ENCODE measurements at places on chromosomes 6 and 20. TPM values are rescaled to one million over a fixed set of nuclear protein-coding genes. Genes with fewer than 3 reads are reported as not detected.
A peak's percentile ranks its signal among the peaks of the same experiment; 100 is the strongest.

The MDFI gene
- total RNA-seq: 0.53 TPM

The SLC2A4RG gene
- 40.2 TPM for total RNA-seq

DNA sequence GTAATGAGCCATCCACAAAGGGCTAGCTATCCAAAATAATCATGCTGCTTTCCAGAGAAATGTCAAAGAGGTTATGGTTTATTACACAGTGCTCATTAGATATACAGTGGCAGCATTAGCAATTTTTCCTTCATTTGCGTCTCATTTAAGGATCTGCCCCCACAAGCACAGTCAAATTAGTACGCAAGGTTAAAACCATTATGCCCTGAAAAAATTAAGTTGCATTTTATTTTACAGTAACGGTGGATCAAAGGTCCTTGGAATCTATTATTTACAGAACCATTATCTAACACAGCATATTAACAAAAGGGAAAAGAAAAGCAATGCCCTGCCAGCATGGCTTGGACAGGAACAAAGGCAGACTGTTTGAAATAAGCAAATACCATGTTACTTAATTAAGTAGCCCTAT, 144.8 kb downstream of the PDSS2 start:
- no peaks in the 10 kb centered on the region for H3K27me3 ChIP-seq
- no peak overlapping the region for H3K27ac ChIP-seq
- H3K36me3 ChIP-seq: no peaks in the 10 kb centered on the region
- no peak overlapping the region for H3K4me3 ChIP-seq

The SYCP2L gene
- total RNA-seq: 0.08 TPM

GRCh38 chr6:135935941-135936601, 84.6 kb downstream of the PDE7B start:
- H3K4me3 ChIP-seq: no peak overlapping the region
- H3K4me1 ChIP-seq: peaks cover 18% of the 10 kb centered on the region
- DNase-seq: no peak
- H3K27ac ChIP-seq: peak overlapping the region; percentile 38
- H3K36me3 ChIP-seq: no peaks in the 10 kb centered on the region

The XKR7 gene
- total RNA-seq: not detected

DNA sequence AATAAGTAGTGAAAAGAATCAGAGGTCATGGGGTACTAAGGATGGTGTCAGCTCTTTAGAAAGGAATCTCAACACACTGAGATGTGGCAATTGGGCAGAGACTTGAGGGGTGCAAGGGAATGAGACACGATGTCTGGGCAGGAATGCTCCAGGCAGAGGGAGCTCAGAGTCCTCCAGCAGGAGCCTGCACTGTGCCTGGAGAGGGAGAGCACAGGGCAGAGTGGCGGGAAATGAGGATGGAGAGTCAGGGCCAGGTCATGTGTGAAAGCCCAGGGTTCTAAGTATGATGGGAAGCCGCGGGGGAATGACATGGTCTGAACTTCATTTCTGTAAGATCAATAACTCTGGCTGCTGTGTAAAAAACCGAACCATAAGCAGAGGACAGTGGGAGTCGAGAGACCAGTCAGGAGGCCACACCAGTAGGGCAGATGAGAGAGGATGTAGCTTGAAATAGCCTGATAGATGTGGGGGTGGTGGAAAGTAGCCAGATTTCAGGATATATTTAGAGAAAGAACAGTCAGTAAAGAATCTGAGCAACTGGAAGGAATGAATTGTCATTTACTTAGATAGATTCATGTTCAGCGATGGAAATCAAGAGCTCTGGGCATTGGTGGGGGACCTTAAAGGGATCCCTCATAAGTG, 133.4 kb upstream of the DTNBP1 start:
- H3K27ac ChIP-seq: peak overlapping the region; percentile 82
- H3K4me3 ChIP-seq: no peak overlapping the region
- DNase-seq: no peak
- H3K27me3 ChIP-seq: no peaks in the 10 kb centered on the region
- H3K36me3 ChIP-seq: no peaks in the 10 kb centered on the region

- DNase-seq: no peak
- H3K4me1 ChIP-seq: no peaks in the 10 kb centered on the region
- H3K27ac ChIP-seq: no peak overlapping the region
- H3K27me3 ChIP-seq: no peaks in the 10 kb centered on the region
Measured at GRCh38 chr6:145031001-145031400, 704.3 kb downstream of the EPM2A start.

The RIN2 gene
- 24.2 TPM for total RNA-seq

- H3K4me1 ChIP-seq: no peaks in the 10 kb centered on the region
- no peaks in the 10 kb centered on the region for H3K27me3 ChIP-seq
- DNase-seq: no peak
Measured at GRCh38 chr20:59820204-59821041, 113.0 kb downstream of the SYCP2 start.

The SNAP25 gene
- total RNA-seq: not detected

DNA sequence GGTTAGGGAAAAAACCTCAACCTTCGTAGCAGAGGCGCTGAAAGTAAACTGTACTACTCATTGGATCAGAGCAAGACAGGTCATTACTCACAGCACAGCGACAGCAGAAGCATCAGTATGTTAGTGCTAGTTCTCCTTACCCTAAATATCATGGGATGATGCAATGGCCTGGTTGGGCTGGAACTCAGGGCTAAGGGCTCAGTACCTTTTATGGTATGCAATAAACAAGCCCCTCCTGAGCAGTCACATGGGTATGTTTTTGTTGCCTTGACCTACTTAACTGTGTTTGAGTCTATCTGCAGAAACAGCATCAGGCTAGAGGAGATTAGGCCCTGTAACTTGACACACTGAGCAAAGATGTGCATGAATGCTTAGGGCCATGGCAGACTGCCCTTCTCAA, 369.4 kb upstream of the IMPG1 start:
- peak overlapping the region; percentile 72 for H3K27ac ChIP-seq
- no peaks in the 10 kb centered on the region for H3K36me3 ChIP-seq
- no peaks in the 10 kb centered on the region for H3K4me1 ChIP-seq
- DNase-seq: peak; percentile 49

GRCh38 chr6:83592770-83593394, 80.5 kb downstream of the PRSS35 start:
- no peak for DNase-seq
- H3K27me3 ChIP-seq: no peaks in the 10 kb centered on the region
- H3K4me3 ChIP-seq: no peak overlapping the region

GRCh38 chr6:63321821-63322220, 2.0 kb upstream of the LGSN start:
- no peak for DNase-seq
- no peak overlapping the region for H3K27ac ChIP-seq
- H3K4me1 ChIP-seq: no peaks in the 10 kb centered on the region
- H3K36me3 ChIP-seq: no peaks in the 10 kb centered on the region
- no peak overlapping the region for H3K4me3 ChIP-seq

DNA sequence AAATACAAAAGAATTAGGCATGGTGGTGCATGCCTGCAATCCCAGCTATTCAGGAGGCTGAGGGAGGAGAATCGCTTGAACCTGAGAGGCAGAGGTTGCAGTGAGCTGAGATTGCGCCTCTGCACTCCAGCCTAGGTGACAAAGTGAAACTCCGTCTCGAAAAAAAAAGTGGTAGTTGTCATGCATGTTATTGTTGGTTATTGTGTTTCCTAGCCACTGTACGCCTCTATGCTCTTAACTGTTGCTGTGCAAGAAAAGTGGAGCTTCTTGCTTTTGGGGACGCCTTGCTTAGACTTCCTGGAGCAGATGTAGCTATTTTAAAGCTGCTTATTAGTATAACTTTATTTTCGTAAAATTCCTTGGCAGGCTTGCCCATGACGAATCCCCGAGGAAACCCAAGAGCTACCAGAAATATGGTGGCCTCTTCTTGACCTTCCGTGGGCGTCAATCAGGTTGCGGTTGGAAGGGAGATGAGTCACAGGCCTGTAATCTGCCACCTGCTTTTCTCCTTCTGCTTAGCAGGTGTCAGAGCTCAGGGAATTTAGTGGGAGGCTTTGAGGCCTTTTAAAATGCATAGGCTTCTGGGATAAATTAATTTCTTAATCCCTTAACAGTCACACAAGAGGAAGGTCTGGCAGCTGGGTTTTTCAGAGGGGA, 17.3 kb downstream of the GABRR2 start:
- H3K4me3 ChIP-seq: peak overlapping the region; percentile 37
- H3K36me3 ChIP-seq: no peaks in the 10 kb centered on the region
- peak overlapping the region; percentile 80 for H3K27ac ChIP-seq
- peaks cover 25% of the 10 kb centered on the region for H3K4me1 ChIP-seq
- no peaks in the 10 kb centered on the region for H3K27me3 ChIP-seq

GRCh38 chr6:6006006-6006427, 708 bp downstream of the NRN1 start:
- peak overlapping the region; percentile 66 for H3K27ac ChIP-seq
- H3K36me3 ChIP-seq: no peaks in the 10 kb centered on the region
- DNase-seq: no peak
- peaks cover 97% of the 10 kb centered on the region for H3K27me3 ChIP-seq
- H3K4me3 ChIP-seq: peak overlapping the region; percentile 65
- peaks cover 26% of the 10 kb centered on the region for H3K4me1 ChIP-seq

DNA sequence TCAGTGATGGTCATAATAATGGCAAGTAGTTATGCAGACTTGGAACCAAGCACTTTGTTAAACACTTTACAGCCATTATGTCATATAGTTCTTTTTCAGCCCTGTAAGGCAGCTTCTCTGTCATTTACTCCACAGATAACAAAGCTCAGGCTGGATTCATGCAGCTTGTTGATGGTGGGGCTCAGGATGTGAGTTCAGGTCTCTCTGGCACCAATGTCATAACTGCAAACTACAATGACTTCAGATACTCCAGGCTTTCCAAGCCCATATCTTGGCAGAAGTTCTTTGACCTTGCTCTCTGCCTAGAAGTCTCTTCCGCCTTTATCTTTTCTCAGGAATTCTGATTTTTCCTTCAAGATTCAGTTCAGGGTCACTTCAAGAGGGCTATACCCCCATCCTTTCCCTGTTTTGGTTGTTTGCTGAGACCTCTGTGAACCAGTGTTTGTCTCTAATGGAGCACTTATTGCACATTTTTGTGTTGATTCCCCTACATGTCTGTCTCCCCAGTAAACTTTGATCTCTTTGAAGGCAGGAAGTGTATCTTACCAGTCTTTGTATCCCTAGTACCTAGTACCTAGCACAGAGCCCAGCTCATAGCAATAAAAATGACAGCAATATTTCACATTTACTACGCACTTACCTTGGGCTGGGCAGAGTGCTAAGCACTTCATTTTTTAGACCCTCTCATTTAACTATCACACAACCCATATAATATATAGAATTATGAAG, 19.7 kb upstream of the EFHC1 start:
- no peak overlapping the region for H3K4me3 ChIP-seq
- DNase-seq: no peak
- no peaks in the 10 kb centered on the region for H3K27me3 ChIP-seq

The NKX2-2 gene
- not detected for total RNA-seq

The IL17F gene
- not detected for total RNA-seq

GRCh38 chr20:53984356-53985149, 85.8 kb downstream of the BCAS1 start:
- H3K27me3 ChIP-seq: no peaks in the 10 kb centered on the region
- no peak overlapping the region for H3K4me3 ChIP-seq
- H3K36me3 ChIP-seq: no peaks in the 10 kb centered on the region
- no peak overlapping the region for H3K27ac ChIP-seq

GRCh38 chr6:10484912-10485311, 36.2 kb upstream of the GCNT2 start:
- DNase-seq: no peak
- no peaks in the 10 kb centered on the region for H3K4me1 ChIP-seq
- H3K4me3 ChIP-seq: no peak overlapping the region

The TMEM217 gene
- 0.97 TPM for total RNA-seq

The PMEPA1 gene
- 15.7 TPM for total RNA-seq

- peaks cover 2% of the 10 kb centered on the region for H3K4me1 ChIP-seq
- no peaks in the 10 kb centered on the region for H3K27me3 ChIP-seq
- peak overlapping the region; percentile 13 for H3K27ac ChIP-seq
- no peaks in the 10 kb centered on the region for H3K36me3 ChIP-seq
- no peak for DNase-seq
Measured at GRCh38 chr20:44637042-44637441, 14.5 kb downstream of the ADA start.

DNA sequence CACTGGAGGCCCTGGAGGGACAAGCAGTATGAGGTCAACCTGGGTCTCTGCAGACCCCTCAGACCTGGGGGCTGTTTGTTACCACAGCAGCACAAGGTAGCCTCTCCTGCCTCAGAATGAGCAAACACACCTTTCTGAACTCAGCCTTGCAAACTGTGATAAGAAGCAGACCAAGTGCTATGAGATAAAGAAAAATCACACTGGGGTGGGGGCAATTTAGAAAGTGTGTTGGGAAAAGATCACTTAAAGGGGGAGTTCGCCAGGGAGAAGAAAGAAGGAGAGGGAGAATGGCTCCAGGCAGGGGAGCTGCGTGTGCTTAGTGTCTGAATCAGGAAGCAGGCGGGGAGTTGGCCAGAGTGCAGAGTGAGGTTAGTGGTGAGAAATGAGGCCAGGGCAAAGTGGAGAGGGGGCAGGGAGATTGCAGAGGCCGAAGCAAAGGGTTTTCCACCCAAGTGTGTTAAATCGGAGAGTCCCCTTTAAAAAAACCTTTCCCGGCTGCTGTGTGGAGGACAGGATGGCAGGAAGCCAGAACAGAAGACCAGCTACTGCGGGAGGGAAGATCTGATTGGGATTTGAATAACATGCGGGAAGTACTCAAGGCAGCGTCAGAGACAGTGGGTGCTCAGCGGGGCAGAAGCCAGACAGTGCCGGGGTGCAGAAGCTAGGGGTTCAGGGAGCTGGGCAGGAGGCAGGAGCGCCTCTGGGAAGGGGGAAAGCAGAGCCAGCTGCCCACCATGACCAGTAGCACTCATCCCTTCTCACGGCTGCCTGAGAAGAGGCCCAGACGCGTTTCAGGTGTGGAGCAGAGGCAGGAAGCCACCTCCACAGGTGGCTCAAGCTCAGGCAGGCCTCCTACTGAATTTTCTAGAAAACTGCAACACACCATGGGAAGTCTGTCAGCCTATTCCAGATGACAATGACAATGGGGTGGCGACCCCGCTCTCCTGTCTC, 9.0 kb downstream of the ADA start:
- H3K36me3 ChIP-seq: no peaks in the 10 kb centered on the region
- H3K27ac ChIP-seq: peak overlapping the region; percentile 56
- peak overlapping the region; percentile 28 for H3K4me3 ChIP-seq
- peaks cover 21% of the 10 kb centered on the region for H3K4me1 ChIP-seq
- H3K27me3 ChIP-seq: no peaks in the 10 kb centered on the region
- peak; percentile 62 for DNase-seq

DNA sequence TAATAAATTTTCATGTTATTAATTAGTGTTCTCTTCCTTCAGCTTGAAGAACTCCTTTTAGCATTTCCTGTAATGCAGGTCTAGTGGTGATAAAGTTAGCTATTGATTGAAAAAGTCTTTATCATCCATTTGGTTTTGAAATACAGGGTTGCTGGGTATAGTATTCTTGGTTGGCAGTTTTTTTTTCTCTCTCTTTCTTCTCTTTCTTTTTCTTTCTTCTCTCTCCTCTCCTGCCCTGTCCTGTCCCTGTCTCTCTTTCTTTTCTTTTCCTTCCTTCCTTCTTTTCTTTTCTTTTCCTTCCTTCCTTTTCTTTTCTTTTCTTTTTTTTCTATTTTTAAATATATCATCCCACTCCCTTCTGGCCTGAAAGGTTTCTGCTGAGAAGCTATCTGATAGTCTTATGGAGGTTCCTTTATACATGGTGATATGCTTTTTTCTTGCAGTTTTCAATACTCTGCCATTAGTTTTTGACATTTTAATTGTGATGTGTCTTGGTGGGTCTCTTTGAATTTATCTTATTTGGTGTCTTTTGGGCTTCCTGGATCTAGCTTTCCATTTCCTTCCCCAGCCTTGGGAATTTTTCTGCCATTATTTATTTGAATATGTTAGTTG, 55.4 kb downstream of the CDC5L start:
- H3K4me3 ChIP-seq: no peak overlapping the region
- H3K27me3 ChIP-seq: no peaks in the 10 kb centered on the region
- H3K36me3 ChIP-seq: peaks cover 28% of the 10 kb centered on the region
- peaks cover 29% of the 10 kb centered on the region for H3K4me1 ChIP-seq
- H3K27ac ChIP-seq: no peak overlapping the region

The TTK gene
- total RNA-seq: not detected

Data from psoas muscle (tissue), 8 donors.